Mesothelial cell of epicardium (in vitro differentiated cells): ENCODE measurements at places on chromosomes 7 and 10. TPM values are rescaled to one million over a fixed set of nuclear protein-coding genes. Genes with fewer than 3 reads are reported as not detected.

The PTPRE gene
- 2.0 to 2.6 TPM (median 2.1 TPM) in 3 replicates for total RNA-seq

The CYP3A5 gene
- total RNA-seq = 9.0 to 10.1 TPM (median 9.2 TPM) in 3 replicates

The BNIP3 gene
- 50.8 to 57.2 TPM (median 53.0 TPM) in 3 replicates for total RNA-seq

The EMX2 gene
- 2.0 to 3.0 TPM (median 2.8 TPM) in 3 replicates for total RNA-seq

The GATA3 gene
- total RNA-seq = 59.6 to 67.4 TPM (median 63.6 TPM) in 3 replicates

The PON3 gene
- total RNA-seq = not detected in 3 replicates

The SSC4D gene
- 22.4 to 26.2 TPM (median 25.2 TPM) in 3 replicates for total RNA-seq
